Activated CD4-positive, alpha-beta T cell treated with anti-CD3 and anti-CD28 coated beads for 4 hours (primary cell): ENCODE measurements at places on chromosomes 1 and 21.

DNA sequence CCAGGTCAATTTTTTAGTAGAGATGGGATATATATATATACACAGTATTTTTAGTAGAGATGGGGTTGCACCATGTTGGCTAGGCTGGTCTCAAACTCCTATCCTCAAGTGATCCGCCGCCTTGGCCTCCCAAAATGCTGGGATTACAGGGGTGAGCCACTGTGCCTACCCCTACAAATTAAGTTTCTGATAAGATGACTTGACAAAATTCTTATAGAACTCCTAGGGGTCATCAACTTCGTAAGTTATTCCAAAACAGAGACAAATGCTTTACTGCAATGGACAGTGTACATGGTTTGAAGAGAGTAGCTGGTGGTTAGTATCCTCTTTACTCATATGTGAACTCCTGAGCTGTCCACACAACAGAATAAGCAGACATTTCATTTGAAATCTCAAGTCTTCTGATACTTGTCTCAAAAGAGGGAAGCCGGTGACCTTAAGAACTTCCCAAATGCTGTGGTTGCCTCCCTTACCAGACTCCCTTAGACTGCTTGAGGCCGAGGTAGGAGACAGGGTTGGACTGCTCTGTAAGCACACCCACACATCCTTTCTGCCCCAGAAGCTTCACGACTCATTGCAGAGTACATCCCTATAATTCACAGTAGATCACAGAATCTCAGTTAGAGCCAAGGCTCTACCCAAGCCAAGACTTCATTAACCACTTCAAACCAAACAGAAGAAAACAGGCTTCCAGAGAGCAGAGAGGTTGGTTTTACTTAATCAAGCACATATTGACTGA lies 244.1 kb upstream of the IRF2BP2 start:
- DNase-seq = no peak

- DNase-seq = no peak
Measured at GRCh38 chr1:8021676-8022266, 4.3 kb downstream of the ERRFI1 start.

DNA sequence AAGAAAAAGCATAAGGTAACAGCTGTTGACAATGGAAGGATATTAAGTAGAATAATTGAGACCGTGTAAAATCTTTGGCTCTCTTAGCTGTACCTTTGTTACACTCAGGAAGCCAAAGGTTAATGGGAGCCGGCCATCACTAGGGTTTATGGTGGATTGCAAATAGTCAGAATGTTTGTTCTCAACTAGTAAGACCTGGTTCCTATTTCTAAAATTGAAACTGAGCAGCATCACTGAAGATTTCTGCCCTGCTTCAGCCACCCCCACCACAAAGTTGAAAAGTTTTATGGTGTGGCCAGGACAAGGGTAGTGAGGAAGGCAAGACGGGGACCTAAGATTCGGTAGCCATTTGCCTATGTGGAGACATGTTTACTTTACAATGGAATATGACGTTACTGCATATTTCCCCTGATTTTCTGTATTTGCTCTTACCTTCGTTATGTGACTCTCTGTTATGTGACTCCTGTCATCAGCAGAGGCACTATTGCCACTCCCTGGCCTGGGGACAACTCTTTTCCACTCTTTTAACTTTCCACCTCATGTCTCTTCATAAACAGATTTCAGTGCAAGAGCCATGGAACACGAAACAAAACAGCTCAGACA lies 41.4 kb upstream of the KIF1B start:
- no peak for DNase-seq

GRCh38 chr1:243982447-243983018 lies 68.5 kb upstream of the ZBTB18 start:
- DNase-seq = no peak

DNA sequence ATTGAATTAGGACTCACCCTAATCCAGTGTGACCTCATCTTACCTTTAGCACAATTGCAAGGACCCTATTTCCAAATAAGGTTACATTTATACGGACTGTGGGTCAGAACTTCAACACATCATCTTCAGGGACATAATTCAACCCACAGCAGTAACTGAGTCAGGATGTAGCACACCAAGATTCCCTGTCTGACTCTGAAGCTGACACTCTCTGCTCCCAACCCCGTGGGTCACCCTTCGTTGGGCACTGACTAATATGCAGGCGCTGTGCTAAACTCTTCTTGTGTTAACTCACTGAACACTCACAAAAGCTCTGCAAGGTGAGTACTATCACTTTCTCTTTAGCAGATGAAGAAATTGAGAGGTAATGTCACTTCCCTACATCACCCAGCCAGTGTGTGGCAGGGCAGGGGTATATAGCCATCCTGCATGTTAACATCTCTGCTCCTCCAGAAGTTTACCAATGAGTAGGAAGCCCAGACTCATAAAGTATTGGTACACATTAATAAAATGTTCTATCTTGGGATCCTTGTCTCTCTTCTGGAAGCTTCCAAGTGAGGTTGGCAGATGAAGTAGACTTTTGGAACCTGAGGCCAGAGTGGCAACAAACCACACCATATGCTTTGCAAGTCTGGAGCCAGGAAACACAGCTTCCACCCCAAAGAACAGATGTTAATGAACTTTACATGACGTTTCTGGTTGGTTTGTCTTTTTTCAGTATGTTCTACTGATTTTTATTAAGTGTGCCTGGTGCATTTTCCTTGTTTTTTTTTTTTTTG lies 139.2 kb upstream of the KLHDC7A start:
- DNase-seq = no peak

DNA sequence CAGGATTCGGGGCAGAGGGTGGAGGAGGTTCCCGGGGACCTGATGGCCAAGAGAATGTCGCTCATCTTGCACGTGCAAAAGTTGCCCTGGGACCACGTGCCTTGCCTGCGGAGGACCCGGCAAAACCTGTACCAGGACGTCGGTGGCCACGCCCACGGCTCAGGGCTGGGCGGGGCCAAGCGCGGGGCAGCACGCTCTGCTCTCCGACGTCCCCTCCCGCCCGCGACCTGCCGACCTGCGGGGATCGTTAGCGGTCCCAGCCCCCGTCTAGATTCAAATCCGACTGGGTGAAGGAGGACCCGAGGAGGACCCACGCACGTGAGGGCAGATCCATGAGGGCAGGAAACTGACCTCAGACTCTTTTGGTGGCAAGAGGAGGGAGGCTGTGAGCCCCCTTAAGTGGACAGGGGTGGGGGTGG lies at the start of gene C1orf167:
Gene C1orf167 (plus strand): TSS at position 206 of the 419 bp plus-strand sequence. CDS start 2,208 bp downstream, outside the sequence.
- no peak for DNase-seq

GRCh38 chr1:204709021-204709420 lies 23.5 kb upstream of the LRRN2 start:
- no peak for DNase-seq

DNA sequence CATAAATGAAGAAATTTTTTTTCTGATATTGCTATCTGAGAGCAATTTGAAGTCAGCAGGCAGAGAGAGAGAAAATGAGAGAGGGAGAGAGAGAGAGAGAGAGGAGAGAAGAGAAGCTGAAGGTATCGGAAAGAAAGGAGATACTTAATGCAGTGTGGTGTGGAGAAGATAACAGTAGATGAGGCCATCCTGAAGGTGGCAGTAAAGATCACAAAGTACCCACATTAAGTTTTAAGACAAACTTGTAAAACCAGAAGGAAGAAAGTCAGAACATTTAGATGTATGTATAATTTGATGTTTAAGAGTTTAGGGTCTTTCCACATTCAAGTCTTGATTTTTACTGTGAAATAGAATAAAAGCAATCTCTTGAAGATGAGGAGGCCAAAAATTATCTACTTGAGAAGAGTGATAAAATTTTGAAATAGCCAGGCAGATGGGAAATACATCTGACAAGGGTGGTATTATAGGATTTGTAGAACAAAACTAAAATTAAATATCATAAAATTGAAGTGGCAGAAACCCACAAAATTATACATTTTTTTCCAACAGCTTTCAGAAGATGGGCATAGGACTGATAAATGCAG lies 1753.4 kb downstream of the MRPL39 start:
- DNase-seq = no peak

GRCh38 chr1:107867897-107868296 lies 97.1 kb downstream of the VAV3 start:
- no peak for DNase-seq

- DNase-seq = no peak
Measured at GRCh38 chr1:172140072-172140471, 280.4 kb upstream of the C1orf105 start.

DNA sequence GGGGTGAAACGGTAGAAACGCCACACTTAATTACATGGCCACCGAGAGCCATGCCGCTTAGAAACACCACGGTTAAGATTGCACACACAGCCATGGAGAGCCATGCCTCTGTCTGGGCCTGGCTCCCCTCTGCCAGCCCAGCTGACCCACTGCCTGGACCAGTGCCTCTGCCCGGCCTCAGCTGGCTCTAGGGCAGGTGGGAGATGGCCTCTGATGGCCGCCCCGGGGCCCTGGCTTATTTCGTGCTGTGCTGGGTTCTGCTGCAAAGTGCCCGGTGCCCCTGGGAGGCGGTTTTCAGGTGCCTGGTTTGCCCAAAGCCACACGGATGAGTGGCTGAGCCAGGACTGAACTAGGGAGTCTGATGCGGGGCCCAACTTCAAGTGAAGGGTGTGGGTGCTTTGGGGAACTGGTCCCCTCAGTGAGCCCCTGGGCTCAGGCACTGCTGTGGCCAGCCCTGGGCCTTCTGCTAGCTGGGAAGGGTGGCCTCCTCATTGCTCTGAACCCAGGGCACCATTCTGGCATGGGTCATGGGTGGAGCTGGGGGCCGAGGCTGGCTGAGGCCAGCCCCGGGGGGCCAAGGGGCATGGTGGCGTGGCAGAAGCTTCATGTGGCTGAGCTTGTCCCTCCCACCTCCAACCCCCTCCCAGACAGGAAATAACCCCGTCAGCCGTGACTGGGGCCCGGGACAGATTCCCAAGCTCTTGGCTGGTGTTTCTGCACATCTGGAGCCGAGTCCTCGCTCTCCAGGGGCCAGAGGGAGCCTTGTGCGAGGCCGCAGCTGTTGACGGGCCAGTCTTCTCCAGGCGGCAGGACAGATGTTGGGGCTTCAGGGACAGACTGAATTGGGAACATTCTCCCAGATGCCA lies 1.9 kb upstream of the GPR153 start:
- DNase-seq = no peak

DNA sequence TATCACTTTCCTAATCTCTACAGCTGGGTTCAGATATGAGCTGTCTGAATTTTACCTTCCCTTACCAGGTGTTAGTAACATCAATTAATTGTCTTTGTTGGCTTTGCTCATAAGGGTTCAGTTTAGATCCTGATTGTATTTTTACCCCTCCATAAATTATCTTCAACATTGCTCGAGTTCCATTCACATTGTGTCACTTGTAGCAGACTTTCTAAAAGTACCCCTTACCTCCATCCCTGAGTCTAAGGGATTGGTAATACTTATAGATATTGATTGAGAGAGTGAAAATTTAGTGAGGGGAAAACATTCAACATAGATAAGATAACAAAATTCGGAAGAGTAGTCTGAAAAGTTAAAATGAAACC lies 7.3 kb downstream of the RASAL2 start:
- no peak for DNase-seq

GRCh38 chr1:107194380-107194779 lies 53.5 kb downstream of the NTNG1 start:
- DNase-seq = no peak

DNA sequence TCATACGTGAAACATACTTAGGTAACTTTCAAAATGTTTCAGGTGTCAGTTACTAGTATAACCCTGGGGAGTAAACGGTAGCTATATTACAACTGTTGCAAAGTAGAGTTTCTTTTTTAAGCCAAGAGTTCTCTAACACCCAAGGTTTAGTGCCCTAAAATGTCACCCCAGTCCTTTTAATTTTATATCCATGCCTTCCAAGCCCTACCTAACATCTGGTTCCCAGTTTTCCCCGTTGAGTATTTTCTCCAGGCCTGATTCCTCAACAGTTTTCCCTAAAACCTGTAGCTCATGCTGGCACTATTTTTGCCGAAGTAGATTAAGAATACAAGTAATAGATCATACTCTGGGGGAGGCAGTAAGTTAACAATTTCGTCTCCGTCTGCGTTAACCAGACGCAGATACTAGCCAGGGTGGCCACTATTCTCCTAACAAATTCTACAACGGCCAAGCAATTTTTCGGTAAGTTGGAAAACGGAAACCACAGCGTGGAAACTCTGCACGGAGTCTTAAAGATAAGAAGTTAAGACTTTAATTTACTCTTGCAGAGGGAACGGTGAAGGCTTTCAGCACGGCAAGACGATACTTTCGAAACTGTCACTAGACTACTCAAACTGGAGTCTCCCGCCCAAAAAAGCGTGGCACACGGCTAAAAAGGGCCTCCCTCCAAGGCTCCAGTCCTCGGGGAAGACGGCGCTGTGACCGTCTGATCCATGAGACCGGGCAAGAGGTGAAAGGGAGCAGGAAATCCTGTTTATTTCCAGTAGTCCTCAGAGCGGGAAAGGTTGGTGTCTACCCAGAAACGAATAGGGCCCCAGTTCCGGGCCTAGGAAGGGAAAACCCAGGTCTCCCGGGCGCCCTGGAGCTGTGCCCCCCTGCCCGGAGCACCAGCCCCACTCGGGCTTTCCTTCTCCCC lies 945 bp downstream of the SRSF4 start:
- peak; percentile 29 for DNase-seq

DNA sequence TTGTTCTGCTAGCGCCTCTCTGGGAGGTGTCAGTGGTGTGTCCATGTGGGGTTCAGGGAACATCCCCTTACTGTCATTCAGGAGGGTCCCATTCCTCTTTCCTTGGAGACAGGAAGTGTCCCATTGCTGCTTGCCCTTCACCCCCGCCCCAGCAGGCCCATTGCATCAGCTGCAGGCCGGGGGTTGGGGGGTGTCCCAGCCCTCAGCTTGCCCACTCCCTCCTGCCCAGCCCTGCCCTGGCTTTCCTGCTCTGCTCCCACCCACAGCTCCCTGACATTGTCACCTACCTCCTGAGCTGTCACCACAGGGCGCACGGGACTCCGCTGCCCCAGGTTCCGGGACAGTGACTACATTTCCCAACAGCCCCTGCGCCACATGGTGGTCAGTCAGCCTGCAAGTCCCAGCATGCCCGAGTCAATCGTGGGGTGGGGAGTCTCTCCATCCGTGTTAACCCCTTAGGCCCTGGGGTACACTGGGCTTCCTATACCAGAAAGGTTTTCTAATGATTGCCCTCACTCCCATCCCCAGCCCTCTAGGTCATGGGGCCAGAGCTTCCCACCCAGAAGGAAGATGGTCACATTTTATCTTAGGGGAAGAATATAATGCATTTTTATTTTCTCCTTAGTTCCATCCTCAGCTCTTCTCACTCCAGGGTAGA lies at the start of gene INPP5B:
Gene INPP5B (minus strand): TSS at position 351 of the 658 bp plus-strand sequence. CDS start 745 bp downstream, outside the sequence.
- DNase-seq = peak; percentile 61

- DNase-seq = no peak
Measured at GRCh38 chr1:182669266-182669665, 15.1 kb downstream of the RGS8 start.

- DNase-seq = no peak
Measured at GRCh38 chr1:210554382-210554781, 225.7 kb downstream of the HHAT start.

GRCh38 chr1:67110352-67110751 lies 24.4 kb downstream of the C1orf141 start:
- no peak for DNase-seq

- no peak for DNase-seq
Measured at GRCh38 chr1:199383793-199384192, 643.7 kb upstream of the NR5A2 start.

- no peak for DNase-seq
Measured at GRCh38 chr1:204473400-204473965, 21.1 kb downstream of the PIK3C2B start.
